AG04450 (cell line): ENCODE measurements at places on chromosomes 13 and 19. TPM values are rescaled to one million over a fixed set of nuclear protein-coding genes. Genes with fewer than 3 reads are reported as not detected.

EDNRB gene
- polyA plus RNA-seq, result 5.8 and 7.2 TPM in 2 replicates

- DNase-seq, result no peak
Observed at GRCh38 chr13:73187106-73187505, 128.3 kb downstream of the KLF5 start.

DNA sequence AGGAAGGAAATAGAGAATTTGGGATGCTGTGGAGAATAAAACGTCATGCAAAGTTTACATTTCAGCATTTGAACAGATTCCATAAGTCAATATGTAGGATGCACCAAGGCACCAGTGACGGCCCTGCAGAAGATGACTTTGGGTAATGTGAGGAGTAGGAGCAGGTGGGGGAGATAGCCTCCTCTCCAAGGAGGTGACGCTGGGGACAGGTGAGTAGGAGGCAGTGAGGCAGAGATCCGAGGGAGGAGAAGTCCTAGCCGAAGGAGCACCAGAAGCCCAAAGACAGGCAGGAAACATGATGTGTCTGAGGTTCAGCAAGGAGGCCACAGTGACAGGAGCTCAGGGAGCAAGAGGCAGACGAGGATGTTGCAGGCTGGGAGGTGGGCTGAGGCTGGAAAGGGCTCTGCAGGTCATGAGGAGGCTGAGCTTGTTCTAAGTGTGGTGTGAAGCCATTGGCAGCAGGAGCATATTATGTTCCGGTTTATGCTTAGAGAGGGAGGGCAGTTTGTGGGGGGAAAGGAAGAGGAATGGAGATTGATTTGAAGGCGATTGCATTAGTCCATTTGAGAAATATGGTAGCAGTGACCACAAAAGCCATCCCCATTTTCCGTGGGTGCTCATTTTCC, 55.7 kb upstream of the C1QTNF9 start:
- no peak for DNase-seq

GRCh38 chr13:96090240-96091101, 564 bp downstream of the HS6ST3 start:
- DNase-seq, result no peak

DNA sequence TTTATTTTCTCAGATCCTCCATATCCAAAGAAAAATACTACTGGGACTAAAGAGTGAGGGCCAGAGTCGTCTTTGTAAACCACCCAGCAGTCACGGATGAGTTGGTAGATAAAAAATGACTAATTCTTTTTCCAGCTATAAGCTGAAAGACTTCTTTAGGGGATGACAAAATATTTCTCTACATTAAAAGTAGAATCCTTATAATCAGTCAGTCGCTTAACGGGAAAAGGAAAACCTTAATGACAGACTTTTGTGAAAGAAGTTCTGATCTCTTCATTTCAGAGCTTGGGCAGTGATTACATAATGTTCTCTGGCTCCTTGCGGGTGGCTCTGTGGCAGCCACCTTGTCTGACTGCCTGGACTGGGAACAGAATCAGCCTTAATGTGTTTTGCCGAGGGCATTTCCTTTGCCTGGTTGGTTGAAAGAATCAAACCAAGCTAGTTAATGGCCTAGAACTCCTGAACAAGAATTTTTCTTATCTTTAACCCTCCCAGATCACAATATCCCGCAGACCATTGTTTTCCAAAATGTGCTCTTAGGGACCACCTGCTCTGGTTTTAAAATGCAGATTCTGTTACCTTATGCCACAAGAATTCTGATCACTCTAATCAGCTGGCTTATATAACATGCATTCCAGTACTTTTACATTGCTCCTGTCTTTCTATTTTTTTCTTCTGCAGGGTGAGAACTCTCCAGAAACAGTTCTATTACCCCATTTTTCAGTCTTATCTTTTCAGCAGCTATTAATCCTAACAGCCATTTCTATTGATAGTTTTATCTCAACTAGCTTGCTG, 2.5 kb downstream of the ITM2B start:
- DNase-seq, result no peak

- DNase-seq, result no peak
Observed at GRCh38 chr13:92265408-92265807, 867.0 kb downstream of the GPC5 start.

RNASEH2A gene
- polyA plus RNA-seq, result 11.6 and 11.7 TPM in 2 replicates

DNA sequence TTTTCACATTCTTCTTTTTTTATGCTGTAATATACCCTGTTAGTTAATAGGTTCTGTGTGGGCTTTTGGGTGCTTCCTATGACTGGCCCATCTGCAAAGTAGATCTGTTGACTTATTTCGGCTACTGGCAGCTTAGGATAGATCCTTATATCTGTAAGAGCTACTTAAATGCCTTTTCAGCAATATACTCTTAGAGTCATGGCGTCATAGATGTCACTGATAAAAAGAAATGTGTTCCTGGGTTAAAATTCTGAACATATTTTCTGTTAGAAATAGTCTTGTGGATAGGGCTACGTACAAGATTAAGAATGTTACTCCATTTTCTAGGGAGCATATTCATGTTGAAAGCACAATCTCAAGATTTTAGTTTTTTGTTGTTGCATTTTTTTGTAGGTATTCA, 4.7 kb downstream of the AKAP11 start:
- no peak for DNase-seq

GRCh38 chr19:41001243-41001971, 10.3 kb downstream of the CYP2B6 start:
- no peak for DNase-seq
